Naive thymus-derived CD4-positive, alpha-beta T cell (primary cell): ENCODE measurements at places on chromosomes 16 and 17.

DNA sequence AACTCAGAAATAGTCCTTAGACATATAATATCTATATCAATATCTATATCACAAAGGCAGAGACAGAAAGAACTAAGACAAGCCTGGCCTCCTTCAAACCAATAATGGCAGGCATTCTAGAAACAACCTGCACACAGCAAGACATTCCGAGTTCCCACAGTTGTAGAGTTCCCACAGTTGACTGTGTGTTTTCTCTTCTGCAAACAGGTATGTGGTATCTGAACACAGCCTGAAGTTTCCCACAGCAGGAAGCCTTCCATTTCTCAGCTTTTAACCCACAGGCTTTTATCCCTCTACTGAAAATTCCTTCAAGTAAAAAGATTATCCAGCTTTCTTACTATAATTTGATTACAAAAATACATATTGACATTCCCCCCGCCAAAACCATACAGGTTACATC is 73.9 kb downstream of the ZZEF1 start:
- DNase-seq = no peak

GRCh38 chr17:181245-182049 is at the start of gene DOC2B:
Gene DOC2B, minus strand, starts transcription at chr17:181650. Its CDS starts 171 bp downstream, at chr17:181479.
- DNase-seq = no peak

DNA sequence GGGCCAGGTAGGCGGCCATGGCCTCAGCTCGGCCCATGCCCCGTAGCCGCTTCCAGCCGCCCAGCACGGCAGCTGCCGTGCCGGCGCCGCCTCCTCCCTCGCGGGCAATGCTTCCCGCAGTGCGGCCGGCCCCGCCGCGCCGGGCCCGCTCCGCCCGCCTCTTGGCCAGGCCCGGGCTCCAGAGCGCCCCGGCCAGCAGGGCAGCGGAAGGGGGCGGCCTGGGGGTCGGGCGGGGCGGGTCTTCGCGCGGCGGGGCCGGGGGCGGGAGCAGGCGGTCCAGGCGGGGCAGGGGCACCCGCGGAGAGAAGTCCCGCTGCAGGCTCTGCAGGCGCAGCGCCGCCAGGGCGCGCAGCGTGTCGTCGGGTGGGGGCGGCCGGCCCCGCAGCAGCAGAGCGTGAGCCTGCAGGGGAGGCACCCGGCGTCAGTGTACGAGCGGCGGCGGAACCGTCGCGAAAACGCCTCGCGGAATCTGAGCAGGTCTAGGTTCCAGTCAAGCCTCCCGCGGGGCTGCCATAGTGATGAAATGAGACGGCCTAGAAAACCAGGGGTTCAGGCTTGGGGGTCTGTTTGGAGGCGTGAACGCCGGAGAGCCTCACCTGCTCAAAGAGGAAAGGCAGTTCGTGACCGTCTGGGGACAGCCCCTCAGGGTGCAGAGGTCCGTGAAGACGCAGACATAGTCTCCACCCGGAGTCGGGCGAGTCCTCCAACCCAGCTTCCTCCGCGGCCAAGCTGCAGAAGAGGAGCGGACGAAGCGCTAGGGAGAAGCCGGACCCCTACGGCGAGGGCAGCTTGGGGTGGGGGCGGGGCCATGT is 6.6 kb downstream of the PLEKHH3 start:
- peak; percentile 57 for DNase-seq

DNA sequence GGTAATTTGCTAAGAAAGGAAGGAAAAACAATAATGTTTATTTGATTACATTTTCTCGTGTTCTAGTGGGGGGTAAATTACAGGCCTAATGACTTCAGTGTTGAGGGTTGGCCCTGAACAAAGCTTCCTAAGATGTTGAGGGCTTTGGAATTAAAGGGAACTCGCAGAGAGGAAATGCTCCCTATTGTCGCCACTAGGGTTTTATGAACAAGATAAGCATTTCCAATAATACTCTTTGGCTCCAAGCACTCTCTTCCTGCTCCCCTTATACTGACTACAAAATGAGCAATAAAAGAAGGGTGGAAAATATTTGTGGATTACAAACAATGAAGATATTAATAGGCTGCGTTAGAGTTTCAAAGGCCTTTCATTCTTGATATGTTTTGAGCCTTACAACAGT is 363.6 kb downstream of the HS3ST3B1 start:
- no peak for DNase-seq

DNA sequence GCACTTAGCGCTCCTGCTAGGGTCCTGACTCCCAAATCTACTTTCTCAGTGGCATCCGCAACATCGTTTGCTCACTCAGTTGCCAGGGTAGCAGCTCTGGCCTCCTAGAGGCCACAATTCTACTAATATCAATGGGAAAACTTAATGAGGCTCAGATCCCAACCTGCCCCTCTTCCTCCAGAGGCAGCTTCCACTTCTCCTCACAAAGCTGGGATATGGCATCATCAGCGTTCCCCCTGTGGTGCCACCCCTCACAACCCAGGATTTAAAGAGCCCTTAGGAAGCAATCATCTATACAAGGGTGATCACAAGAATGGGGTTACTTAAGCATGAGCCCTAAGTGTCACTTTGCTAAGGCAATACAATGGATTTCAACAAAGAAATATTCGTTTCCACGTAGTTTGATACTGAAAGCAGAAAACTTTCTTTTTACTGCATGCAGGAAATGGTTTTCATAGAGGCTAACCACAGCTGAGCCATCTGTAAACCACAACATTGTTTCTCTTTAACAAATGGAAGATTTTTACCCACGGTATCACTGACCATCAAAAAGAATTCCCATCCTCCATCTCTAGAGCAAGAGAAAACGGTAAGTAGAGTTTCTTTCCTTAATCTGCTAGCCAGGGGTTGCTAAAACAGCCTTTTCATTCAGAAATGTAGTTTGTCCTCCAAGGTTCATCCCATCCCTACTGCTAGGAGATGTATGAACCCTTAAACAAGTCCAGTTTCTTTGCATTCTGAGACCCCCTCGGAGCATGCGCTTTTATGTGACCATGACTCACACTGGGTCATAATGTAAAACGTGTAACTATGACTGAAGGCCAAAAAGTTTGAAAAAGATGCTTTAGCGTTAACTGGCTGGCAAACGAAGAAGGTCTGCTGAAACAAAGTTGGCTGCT is 68.3 kb upstream of the BCAR1 start:
- peak; percentile 30 for DNase-seq
